ENCODE measurements at places on chromosomes 1 and 21.
A peak's percentile ranks its signal among the peaks of the same experiment; 100 is the strongest.

DNA sequence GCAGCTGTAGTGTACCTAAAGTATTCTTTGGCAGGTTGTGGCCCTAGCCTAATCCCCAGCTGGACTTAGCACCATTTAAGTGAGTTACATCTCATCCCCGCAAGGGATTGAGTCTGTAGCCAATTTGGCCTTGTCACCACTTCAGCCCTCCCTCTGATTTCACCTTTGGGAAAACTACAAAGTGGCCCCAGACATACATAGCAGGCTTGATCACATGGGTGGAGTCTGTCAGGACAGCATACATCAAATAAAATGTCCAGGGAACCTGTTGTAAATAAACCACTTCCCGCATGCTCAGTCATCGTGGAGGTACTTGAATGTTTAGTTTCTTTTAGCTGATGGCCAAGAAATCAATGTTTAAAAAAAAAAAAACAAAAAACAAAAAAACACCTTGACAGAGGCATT is 142.5 kb downstream of the DHRS3 start:
- no peak for DNase-seq

DNA sequence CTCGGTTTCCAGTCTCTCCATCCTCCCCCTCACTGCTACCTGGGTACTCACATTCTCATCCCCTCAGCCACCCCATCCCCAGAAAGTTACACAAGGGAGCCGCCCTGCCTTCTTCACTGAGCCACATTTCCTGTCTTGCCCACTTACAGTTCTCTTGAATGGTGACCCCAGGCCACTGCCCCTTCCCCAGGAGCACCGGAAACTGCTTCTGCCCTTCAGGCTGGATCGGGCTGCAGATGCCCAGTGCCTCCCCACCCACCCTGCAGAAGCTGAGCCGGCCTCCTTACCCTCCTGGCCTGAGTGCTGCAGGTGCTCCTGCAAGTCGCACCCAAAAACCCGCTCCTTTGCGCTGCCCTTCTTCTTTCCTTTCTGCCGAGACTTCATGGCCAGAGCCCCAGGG is 450 bp downstream of the ARHGAP30 start:
- no peak for DNase-seq

DNA sequence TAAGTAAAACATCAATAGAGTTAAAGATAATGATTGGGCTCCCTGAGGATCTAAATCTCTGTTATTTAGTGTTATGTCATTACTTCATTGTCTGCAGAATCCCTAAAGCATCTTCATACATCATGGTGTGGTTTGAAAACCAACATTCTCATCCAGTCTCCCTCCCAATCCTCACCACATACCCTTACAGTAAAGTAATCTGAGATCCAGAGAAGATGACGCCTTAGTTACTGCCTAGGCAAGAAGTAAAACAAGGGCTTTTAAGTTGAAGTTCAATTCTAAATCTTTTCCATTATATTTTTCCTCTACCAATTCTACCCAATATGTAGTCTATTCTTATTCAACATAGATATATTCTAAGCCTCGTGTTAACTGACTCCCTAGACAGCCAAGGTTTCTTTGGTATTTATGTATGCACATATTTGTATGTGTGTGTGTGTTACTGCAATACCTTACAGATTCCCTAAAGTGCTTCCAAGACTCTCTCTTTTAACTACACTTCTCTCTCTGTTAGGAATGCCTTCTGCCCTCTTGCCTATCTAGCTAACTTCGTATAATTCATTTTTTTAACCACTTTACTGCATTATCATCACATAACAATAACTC is 17.3 kb downstream of the DPH5 start:
- no peak for DNase-seq

GRCh38 chr1:110040548-110040947 is 6.1 kb downstream of the STRIP1 start:
- DNase-seq, result peak; percentile 35

- no peak for DNase-seq
These were observed 15.3 kb upstream of the ZNF678 start for GRCh38 chr1:227548119-227548397.

DNA sequence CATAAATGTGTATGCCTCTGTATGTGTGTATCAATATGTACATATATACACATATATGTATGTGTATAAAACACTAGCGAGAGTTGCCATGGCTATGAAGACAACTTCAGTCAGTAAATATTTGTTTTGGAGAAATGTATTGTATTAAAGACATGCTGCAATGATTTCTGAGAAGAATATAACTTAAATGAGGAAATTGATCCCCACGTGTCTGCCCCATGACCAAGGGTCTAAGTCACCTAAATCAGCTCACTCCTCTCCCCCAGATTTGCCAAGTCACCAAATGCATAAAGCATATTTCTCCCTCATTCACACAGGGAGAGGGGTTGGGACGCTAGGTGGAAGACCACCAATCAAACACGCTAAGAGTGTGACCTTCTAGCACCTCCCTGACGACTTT is 58.3 kb upstream of the LYST start:
- no peak for DNase-seq

GRCh38 chr1:171204296-171204695 is 19.2 kb downstream of the FMO2 start:
- no peak for DNase-seq

GRCh38 chr1:3382326-3383057 is 72.0 kb upstream of the ARHGEF16 start:
- no peak for DNase-seq

DNA sequence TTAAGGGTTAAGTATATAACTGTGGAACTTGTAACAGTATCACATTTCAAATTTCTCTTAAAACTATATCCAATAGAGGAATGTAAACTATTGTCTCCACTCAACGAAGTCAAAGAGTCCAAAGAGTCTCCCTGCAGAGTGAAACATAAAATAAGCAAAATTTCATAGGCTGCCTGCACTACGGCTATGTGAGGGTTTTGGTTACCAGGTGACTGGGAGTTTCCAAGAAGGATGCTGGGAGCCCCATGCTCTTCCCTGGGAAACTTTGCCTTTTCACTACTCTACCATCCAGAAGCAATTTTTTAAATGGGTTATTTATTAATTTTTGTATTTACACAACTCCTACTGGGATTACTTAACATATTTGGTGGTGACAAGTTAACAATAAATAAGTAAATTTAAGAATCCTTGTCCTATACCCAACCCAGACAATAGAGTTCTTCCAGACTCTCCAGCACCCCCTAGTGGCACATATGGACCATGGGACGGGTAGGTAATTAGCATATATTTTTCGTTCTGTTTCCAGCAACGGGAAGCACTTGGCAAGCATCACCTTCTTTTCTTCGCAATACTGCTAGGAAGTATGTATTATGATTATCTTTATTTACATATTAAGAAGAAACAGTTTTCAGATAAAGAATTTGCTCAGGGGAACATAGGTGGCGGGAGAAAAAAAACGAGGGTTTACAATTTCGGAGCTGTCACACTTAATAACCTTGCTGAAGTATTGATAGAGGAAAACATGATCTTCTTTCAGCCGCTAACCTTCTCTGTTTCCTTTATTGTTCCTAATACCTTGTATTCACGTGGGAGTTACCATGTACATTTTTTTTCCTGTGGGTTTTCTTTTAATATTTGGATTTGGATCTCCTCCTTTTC is 3.5 kb downstream of the FMO2 start:
- DNase-seq, result peak; percentile 65

GRCh38 chr1:211343607-211344006 is 17.0 kb downstream of the TRAF5 start:
- peak; percentile 58 for DNase-seq

- DNase-seq, result no peak
These were observed 1103.3 kb upstream of the B3GALT2 start for GRCh38 chr1:194289569-194290266.

- DNase-seq, result peak; percentile 5
These were observed 576.1 kb upstream of the RGS18 start for GRCh38 chr1:191582169-191582568.

GRCh38 chr1:245898581-245898980 is 608.5 kb downstream of the SMYD3 start:
- DNase-seq, result no peak

DNA sequence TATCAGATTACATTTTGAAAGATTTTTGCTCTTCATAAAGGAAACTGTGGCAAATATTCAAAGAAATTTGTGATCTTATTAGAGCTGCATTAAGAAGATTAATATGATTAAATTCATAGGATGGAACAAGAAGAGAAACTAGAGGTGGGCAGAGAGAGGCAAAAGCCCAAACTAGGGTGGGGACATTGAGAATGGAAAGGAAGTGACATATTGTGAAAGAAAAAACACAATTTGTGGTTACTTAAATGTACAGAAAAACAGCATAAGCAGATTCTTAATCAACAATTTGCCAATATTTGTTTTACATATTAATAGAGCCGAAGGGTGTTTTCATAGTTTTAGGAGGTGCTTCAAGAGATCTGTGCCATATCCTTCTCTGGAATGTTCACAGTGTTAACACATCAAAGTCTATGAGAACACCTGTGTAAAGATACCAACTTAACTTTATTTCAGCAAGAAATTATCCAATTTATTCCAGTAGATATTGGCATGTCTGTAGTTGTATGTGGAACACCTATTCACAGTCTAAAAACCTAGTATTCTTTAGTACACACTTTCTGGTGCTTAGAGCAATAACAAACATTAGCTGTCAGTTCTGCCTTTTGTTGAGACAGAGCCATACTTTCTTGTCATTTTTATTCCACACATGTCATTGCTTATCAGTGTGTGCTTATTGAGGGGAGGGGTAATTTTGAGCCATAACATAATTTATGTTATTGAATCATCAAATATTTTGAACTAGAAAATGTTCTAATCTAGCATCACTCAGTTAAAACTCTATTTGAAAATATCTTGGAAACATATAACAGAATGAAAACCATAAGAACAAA is 401.5 kb downstream of the PTPRC start:
- DNase-seq, result peak; percentile 5

DNA sequence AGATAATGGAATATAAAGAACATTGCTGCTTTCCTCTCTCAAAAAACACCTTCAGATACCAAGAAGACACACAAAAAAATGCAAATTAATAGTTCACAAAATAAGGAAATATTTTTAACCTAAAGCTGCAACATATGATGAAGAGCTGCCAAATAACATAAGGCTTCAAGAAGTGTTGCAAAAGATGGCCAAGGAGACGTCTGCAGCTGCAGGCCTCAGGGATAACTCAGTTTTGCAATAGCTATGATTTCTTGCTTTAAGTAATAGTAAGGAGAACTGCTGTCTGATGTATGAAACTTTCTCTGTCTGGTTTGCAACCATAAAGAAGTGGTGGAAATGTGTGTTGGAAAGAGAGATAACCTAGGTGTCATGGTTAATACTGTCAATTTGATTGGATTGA is 1237.5 kb downstream of the MRPL39 start:
- DNase-seq, result no peak

- DNase-seq, result no peak
These were observed 97.1 kb downstream of the AK5 start for GRCh38 chr1:77378723-77379535.

DNA sequence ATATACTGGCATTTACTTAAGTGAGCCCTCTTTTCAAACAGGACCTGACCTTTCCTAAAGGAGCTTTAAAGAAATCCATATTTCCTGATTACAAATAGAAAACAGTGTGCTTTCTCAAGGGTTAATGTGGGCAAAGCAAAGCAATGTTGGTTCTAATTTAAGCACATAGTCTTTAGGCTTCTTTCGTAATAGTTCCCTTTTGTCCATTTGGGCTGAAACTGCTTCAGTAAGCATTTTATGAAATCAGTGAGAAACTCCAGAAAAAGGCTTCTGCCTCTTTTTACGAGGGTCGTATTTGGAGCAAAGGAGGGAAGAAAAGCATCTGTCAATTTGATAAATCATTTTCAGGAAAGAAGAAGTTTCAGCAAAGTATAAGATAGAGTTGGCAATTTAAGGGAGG is 331.2 kb downstream of the KIF26B start:
- DNase-seq, result peak; percentile 44

DNA sequence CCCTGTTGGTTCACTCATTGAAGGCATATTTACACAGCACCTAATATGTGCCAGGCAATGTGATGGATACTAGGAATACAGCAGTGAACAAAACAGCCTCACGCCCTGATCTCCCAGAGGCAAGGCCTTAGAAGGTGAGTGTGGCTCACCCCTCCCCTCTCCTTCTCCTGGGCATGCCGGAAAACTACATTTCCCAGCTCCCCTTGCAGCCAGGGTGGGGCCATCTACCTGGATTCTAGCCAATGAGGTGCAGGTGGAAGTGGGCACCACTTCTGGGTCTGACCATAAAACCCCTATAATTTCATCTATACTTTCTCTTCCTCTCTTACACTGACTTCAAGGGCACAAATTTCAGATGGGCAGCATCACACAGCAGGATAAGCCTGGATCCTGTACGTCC is 63.8 kb downstream of the FBXO2 start:
- DNase-seq, result no peak

DNA sequence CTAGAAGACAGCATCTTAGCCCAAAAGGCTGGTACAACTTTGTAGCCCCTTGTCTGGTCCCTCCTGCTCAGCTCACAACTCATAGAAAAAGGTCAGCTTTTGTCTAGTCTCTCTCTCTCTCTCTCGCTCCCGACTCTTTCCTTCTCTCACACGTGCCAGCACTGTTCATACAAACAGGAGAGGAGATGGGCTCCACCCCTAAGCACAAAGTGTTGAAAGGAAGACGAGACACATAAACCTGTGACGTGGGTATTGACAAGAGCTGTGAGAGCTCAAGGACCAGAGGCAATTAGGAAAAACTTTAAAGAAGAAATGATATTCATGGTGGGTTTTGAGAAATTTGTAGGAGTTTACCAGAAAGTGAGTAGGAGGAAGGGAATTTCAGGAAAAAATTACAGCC is 23.6 kb upstream of the KCNC4 start:
- DNase-seq, result no peak

- no peak for DNase-seq
These were observed 11.4 kb upstream of the LRRC3 start for GRCh38 chr21:44443891-44444285.

DNA sequence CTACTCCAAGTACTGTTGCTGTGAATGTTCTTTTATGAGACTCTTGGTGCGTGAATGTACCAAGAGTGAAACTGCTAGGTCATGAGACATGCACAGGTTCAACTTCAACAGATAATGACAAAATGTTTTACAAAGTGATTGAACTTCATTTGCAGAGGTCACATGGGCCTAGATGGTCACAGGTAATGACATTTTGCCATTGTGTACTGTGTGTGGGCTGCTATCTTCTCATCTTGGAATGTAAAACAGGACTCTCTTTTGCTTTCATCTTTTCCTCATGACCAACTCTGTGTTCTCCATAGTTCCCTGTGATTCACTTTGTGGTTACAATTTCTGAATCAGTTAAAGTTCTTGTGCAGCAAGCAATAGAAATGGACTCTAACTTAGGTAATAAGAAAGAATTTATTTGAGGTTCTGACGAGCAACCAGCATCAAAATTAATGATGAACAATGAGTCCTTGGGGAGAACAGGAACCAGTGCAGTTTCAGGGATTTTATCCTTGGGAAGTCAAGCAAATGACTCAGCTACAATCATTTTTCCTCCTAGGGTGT is 16.2 kb upstream of the TSNAX start:
- peak; percentile 58 for DNase-seq

Measured in suppressor macrophage treated with lipopolysaccharide for 4 hours (primary cell).